Urinary bladder (tissue), 4 donors: ENCODE measurements at places on chromosomes 3 and 15. TPM values are rescaled to one million over a fixed set of nuclear protein-coding genes. Genes with fewer than 3 reads are reported as not detected.

The ADAMTS17 gene
- total RNA-seq: 10.7 TPM

The GCSAM gene
- total RNA-seq: 1.7 TPM

The ARPP21 gene
- total RNA-seq: 11.8 TPM

The PLS1 gene
- 29.8 TPM for total RNA-seq

The CCR3 gene
- not detected for total RNA-seq

The AADACL2 gene
- total RNA-seq: 0.48 TPM

The RTP3 gene
- total RNA-seq: not detected

The SAMMSON gene
- 0.21 TPM for total RNA-seq

The LNP1 gene
- total RNA-seq: 12.3 TPM

The C3orf20 gene
- 0.26 TPM for total RNA-seq

The TLR9 gene
- total RNA-seq: 0.11 TPM

The KLHL6 gene
- total RNA-seq: 1.7 TPM

The GLCE gene
- 44.4 TPM for total RNA-seq

The BBX gene
- total RNA-seq: 104 TPM

The WDR48 gene
- total RNA-seq: 66.9 TPM

The NR2E3 gene
- 2.3 TPM for total RNA-seq

The REC114 gene
- not detected for total RNA-seq

The PAQR5 gene
- 2.6 TPM for total RNA-seq

The CAND2 gene
- 10.7 TPM for total RNA-seq

The CHRFAM7A gene
- 3.6 TPM for total RNA-seq

The TRPC1 gene
- total RNA-seq: 86.2 TPM

The PLA2G4B gene
- 2.7 TPM for total RNA-seq

The MYO1E gene
- 60.0 TPM for total RNA-seq

The DUOXA2 gene
- total RNA-seq: 0.42 TPM

The GOLGA8J gene
- not detected for total RNA-seq

The TMEM40 gene
- total RNA-seq: 2.3 TPM

The ATXN7 gene
- total RNA-seq: 27.0 TPM

The ELL3 gene
- 5.4 TPM for total RNA-seq

The PIGB gene
- total RNA-seq: 14.1 TPM

The CD200R1L gene
- not detected for total RNA-seq

The ZNF80 gene
- total RNA-seq: not detected

The PLCB2 gene
- 3.9 TPM for total RNA-seq

The TRANK1 gene
- 40.1 TPM for total RNA-seq

The LMLN gene
- total RNA-seq: 13.9 TPM

The FBXL22 gene
- 26.2 TPM for total RNA-seq

The CCDC54 gene
- not detected for total RNA-seq

The ALDH1L1 gene
- 11.5 TPM for total RNA-seq

The PLXNB1 gene
- 22.7 TPM for total RNA-seq

The CCRL2 gene
- total RNA-seq: 2.5 TPM

The LAMB2 gene
- total RNA-seq: 429 TPM
